NCI-H526 treated with DMSO at 0.1 percent for 48 hours (cell line): ENCODE measurements at places on chromosomes 7 and 10.

DNA sequence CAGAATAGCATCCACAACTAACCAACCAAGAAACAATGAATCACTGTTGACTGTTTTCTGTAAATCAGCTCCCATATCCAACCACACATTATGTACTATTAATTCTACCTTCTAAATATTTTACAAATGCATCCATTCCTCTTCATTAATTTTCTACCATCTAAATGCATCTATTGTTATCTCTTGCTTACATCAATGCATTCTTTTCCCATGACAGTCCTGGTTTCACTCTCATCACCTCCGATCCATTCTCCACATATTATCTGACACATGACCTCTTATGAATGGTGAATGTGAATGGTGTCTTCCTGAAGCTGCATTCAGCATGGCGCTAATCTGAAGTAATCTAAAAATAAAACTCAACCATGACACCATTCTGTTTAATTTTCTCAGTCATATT lies 153.8 kb upstream of the CALCR start:
- no peak for DNase-seq

DNA sequence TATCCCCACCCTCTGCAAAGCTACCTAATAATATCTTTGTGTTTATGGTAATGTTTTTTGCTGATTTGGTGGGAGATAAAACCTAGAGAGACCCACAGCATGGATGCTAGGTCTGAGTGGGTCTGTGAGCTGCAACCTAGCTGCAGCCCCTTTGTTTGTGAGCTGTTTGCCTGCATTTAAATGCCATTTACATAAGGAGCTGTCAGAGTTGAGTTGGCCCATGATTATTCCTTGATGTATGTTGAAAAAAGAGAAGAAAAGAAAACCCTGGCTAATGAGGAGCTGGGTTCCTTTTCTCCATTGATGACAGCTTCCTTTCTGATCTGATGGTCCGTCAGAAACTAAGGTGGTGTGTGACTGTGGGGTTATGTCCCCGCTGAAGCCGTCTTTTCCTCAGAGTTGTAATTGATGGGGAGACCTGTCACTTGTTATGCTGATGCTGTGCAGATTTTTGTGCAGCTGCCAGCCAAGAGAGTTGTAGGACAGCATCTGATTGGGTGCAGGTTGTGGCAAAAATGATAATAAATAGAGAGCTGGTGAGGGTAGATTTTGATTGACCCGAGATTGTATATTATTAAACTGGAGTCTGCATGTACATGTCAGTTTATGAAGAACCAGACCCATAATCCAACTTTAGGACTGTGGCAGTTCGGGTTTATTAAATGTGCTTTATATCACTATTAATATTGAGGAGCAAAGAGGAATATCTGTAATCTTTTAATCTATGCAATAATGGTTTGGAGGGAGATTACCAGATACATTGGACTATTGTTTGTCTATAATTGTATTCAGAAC lies 219.8 kb downstream of the AUTS2 start:
- no peak for DNase-seq

DNA sequence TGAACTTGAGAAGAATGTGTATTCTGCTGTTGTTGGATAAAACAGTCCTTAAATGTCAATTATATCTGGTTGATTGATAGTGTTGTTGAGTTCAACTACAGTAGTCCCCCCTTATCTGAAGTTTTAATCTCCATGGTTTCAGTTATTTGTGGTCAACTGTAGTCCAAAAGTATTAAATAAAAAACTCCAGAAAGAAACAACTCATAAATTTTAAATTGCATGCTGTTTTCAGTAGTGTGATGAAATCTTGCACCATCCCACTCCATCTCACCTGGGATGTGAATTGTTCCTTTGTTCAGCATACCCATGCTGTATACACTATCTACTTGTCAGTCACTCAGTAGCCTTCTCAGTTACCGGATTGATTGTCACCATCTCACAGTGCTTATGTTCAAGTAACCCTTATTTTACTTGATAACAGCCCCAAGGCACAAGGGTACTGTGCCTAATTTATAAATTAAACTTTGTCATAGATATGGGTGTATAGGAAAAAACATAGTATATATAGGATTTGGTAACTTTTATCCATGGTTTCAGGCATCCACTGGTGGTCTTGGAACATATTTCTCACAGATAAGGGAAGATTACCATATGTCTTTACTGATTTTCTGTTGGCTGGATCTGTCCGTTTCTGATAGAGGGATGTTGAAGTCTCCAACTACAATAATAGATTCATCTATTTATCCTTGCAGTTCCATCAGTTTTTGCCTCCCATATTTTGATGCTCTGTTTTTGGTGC lies 57.1 kb downstream of the AOAH start:
- DNase-seq: no peak

GRCh38 chr10:69573056-69573806 lies at the start of gene NEUROG3:
NEUROG3 (minus strand) TSS chr10:69573422; CDS start chr10:69573043, 379 bp downstream.
- no peak for DNase-seq

DNA sequence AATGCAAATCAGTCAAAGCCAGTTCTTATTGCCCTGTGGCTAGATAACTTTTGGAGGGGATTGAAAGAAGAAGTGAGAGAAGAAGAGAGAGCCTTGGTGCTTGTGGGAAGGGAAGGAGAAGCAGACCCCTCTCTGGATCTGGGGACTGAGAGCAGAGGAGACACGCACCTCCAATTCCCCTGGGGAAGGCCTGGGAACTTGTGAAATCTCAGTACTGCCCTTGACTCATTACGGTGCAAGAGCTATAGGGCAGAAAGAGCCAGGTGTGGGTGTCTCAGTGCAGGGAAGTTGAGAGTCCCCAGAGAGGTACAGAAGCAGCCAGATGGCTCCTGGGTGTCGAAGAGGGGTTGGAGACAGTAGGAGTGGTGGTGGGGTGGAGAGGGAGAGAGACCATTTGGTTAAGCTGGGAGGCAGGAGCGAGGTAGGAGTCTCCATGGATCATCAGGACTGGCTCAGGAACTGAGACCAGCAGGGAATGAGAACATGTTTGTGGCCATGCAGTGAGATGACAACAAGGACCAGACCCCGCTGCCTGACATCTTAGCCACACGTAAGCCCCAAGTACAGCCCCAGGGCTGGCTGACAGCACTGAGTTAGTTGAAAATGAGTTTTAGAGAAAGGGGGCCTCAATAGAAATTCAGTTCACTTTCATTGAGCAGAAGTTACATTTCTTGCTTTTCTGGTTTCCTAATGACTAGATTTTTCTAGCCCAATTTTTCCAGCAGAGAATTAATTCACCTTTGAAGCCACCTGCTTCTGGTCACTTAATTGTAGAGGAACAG lies 238.2 kb downstream of the BUB3 start:
- DNase-seq: peak; percentile 71

GRCh38 chr10:4568086-4568485 lies 257.9 kb upstream of the AKR1E2 start:
- no peak for DNase-seq

DNA sequence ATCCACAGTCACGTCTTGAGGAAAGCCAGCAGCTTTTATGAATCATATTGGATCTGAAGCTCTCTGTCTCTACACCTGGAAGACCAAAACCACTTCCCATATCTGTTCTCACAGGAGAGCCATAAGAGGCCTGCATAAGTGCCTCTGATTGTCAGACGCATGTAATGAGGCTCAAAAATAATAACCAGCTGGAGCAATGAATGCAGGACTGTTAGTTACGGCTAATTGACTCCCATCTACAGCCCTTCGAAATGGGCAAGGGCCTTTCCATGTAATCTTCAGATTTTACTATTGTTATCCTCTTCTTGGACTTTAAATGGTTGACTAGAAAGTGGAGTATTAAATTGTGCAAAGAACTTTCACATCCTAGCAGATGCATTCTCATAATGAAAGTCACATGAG lies 4.4 kb upstream of the SEMA3C start:
- peak; percentile 30 for DNase-seq

GRCh38 chr10:18610517-18610916 lies 40.9 kb downstream of the NSUN6 start:
- DNase-seq: no peak

DNA sequence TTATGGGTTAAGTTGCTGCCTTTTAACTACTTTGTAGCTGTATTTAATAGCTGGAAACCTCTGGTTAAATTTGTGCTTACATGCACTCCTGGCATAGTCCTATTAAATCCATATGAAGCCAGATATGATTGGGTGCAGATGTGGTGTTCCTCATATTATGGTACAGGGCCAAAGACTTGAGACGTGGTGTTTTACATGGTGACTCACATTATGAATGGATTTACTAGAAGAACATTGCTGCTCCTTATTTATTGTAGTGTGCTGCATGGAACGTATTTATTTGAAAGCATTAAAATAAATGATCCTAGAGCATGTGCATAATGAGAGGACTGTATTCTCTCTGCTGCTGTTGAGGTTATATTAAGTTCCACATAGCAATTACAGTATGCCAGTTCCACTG lies 224.1 kb downstream of the SLC25A13 start:
- no peak for DNase-seq
